Activated CD4-positive, alpha-beta T cell treated with anti-CD3 and anti-CD28 coated beads for 4 hours (primary cell): ENCODE measurements at places on chromosomes 2 and 18.

GRCh38 chr18:49933530-49934128, 120.3 kb upstream of the ACAA2 start:
- no peak for DNase-seq

GRCh38 chr18:3383381-3383915, 66.5 kb upstream of the TGIF1 start:
- no peak for DNase-seq

DNA sequence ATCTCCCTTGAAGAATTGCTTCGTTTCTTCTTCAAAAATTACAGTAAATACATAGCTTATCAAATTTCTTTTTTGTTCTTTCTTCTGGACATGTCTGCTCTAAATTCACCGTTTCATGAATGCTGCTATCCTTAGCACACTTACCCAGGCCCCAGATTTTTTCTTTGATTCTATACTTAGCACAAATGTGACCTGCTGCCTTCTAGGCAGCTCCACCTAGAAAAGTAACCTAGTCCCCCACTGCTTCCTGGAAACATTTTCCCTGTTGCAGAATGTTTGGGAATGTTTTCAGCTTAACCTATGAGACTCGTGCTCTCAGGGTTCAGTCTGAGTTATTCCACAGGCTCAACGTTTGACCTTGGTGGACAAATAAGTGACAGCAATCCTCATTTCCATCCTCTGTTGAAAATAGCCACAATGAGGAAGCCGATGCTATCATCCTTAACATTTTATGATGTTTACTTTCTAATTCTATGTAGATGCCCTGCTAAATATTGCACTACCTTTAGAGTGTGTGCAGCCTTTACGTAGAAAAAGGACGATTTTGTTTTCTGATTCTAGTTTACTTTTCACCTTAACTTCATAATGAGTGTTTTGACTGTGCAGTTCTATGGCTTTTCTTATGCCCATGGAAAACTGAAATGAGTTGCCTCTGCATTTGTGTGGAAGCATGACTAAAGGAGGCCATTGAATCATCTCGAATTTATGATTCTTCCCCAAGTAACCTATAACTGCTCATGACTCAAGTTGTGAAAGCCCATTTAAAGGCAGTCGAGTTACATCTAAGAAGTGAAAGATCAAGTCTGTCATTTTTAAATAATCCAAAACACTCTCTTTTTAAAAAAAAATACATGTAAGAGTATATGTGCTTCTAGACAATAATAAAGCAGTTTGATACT, 47.7 kb downstream of the TMEM182 start:
- DNase-seq = no peak

- no peak for DNase-seq
Measured at GRCh38 chr2:220460257-220460985, 833.0 kb downstream of the SLC4A3 start.

GRCh38 chr18:78378983-78379382, 600.6 kb upstream of the SALL3 start:
- no peak for DNase-seq

- DNase-seq = no peak
Measured at GRCh38 chr18:28040716-28041115, 136.2 kb downstream of the CDH2 start.

DNA sequence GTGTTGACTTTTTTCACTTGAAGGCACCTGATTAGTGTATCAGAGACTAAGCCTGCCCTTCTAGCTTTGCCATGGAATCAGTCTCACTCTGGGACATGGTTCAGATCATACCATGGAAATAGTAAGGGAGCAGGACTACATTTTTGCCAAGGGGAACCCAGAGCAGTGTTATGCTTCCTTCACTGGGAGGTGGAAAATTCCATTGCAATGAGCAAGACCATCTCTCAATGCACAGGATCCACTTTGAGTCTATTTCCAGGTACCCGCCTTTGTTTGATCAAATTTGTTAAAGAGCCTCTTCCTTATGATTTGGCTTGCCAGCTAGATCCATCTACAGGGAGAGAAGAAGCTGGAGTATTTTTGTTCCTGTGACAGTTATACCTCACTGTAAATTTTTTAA, 395.8 kb downstream of the MTX2 start:
- DNase-seq = no peak

- DNase-seq = no peak
Measured at GRCh38 chr2:101558740-101559525, 84.0 kb upstream of the RFX8 start.

- no peak for DNase-seq
Measured at GRCh38 chr2:226151157-226151556, 648.5 kb downstream of the IRS1 start.

- DNase-seq = no peak
Measured at GRCh38 chr2:161045726-161046125, 114.5 kb upstream of the TANK start.

DNA sequence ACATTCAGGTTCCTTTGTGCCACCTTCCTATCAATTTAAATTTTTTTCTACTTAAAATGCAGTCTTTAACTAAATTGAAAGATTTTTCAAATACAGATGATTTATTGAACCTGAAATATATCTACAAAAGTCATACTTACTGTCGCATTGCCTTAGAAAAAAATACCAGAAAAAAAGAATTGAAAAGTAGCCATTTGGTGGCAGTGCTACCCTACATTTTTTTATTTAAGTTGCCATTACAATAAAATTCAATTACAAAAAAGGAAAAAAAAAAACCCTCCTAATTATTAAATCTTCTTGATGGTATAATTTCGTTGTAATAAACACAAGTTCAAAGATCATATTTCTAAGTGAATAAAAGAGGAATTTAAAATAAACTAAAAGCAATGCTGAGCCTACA, 43.4 kb downstream of the DSC3 start:
- no peak for DNase-seq
